NCI-H1417 treated with DMSO at 0.1 percent for 48 hours (cell line): ENCODE measurements at places on chromosomes 12 and 14.
A peak's percentile ranks its signal among the peaks of the same experiment; 100 is the strongest.

DNA sequence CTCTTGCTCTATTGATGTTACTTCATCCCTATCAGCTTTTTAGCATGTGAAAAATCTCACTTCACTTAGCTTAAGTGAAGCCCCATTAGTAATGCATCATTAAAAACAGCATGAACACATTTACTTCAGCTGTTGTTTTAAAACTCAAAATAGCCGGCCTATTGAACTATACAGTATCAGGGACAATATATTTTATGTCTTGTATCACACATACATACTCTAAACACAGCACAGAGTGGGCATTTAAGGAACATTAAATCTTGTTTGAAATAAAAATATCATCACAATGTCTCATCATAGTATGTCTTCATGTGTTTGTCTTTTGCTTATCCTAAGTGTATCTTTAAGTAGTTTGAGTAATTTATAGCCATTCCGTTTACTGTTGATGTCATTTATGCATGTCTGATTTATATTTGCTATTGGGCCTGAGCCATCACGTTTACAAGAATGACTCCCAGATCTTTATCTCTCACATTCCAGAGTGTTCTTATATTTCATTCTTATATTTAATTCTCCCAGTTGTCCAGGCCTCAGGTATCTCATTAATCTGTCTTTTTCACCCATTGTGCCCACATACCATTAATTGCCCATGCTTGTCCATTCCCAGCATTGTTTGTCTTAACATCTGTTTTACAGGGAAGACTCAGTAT is 57.5 kb downstream of the ARHGAP5 start:
- peak; percentile 3 for DNase-seq

DNA sequence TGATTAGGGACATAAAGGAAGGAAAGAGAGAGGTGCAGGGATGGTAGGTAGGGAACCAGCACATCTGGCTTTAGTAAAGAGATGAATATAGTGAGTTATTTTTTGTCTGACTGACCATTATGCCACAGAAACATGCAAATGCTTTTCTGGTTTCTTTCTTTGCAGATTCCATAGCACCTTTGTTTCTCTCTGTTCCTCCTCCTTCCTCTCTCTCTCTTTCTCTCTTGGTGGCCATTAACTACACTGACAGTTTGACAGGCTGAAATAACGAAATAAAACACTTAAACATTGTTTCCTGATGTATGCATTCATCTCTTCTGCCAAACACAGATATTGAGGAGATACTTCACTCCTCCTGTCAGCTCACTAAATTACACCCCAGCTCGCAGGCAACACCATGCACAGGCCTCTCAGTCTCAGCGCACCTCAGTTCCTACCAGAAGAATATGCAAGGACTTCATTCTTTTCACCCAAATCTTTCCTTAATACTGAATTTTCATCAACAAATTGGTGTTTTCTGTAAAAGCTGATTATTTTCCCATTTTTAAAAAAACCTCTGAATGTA is 406.9 kb upstream of the SOX5 start:
- no peak for DNase-seq

DNA sequence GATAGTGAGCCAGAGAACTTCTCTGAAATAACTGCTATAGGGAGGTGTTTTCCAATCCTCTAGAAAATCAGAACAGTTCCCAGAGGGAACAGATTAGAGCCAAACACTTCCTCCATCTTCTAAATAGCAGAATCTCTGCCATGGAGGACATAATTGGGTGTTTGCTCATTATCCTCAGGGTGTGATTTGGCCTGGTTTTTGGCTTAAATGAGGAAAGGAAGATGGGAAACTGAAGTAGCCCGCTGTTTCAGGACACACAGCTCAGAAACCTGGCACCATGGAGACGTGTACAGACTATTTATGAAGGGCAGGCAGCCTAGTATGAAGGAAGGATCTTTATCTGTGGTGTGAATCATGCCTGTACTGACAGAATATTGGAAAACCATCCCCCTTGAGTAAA is 231.7 kb upstream of the PRKD1 start:
- DNase-seq, result no peak

DNA sequence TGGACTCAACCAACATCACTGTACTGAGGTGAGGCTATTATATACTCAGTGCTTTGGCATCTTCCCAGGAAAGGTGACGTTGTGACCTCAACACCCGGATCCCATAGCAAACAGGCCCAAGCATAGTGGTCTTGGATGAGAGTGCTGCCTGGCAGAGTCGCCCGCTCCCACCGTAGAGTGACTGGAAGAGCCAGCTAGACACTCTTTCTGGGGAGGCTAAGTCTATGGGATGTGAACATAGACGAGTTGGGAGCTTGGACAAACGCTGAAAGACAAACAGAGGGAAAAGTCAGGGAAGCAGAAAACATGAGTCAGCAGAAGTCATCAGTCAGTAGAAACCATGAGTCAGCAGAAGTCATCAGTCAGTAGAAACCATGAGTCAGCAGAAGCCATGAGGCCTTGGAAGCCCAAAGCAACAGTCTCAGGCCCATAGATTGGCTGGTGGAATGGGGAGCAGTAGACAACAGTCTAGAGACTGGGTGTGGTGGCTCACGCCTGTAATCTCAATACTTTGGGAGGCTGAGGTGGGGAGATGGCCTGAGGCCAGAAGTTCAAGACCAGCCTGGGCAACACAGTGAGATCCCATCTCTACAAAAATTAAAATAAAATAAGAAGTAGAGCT is 66.4 kb upstream of the MAP1LC3B2 start:
- DNase-seq, result no peak

GRCh38 chr12:130198026-130198662 is 35.9 kb downstream of the FZD10 start:
- DNase-seq, result no peak

GRCh38 chr12:41536813-41537490 is 348.8 kb downstream of the PDZRN4 start:
- DNase-seq, result no peak

DNA sequence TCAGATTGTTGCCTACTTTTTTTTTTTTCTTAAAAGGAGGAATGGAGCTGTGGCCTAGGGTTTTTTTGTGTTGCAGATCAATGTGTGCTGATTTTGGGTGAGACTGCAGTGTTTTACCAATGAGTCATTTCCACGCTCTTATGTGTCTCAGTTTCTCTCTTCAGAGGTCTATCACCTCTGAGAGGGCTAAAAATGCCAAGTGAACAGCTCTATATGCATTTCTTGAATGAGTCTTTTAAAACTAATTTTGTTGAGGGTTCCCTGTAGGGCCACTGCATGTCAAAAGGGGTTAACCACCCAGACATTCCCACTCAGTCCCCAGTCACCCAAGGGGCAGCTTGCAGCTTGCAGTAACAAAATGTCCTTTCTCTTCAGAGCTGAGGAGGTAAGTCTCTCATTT is 24.3 kb upstream of the GLIPR1L2 start:
- no peak for DNase-seq

DNA sequence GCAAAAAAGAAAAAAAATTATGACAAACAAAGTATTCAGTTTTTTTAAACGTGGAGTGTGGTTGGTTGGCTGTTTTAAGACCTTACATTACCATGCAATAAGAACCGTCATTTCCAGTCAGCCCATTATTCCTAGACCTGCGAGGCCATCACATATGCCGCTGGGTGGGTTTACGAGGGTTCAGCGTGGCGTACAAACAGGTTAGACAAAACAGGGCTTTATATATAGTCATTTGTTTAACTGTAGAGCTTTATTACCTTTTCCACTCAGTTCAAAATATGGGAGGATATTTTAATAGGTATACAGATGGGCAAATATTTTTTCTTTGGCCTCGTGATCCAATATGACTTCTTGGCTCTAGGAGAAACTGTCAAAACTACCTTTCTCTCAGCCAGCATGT is 67.2 kb downstream of the KSR2 start:
- no peak for DNase-seq

DNA sequence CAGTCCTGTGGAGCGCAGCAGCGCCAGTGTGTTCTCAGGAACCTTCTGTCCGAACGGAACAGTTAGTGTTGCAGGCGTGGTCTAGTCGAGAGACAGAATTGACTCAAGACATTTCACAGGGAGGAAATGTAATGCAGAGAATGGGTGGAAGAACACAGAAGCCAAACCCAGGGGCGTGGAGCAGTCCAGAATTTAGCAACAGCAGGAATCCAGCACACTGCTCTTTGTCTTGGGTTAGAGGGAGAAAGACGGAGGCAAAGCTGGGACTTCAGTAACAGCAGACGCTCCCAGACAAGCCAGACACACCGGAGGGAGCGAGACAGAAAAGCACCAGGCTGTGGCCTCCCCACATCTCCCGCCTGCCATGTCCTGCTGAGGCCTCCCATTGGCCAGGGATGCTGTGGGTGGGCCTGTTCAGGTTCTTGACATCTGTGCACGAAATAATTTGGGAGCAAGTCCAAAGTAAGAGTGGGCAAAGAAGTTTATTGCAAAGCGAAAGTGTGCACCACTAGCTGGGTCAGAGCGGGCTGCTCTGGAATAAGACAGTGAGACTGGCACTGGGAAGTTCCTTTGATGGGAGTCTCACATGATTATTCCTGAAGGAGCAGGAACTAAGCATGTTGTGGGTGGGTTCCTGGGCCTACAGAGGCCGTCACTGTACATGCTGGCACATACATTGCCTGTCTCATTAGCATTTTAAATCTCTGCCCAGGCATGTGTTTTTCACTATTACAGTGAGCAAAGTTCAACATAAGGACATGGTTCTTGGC is 339.3 kb upstream of the SFSWAP start:
- DNase-seq, result no peak

- no peak for DNase-seq
Measured at GRCh38 chr14:104977681-104978653, at the start of gene AHNAK2. Gene AHNAK2, minus strand, starts transcription at chr14:104978374. Its CDS starts 137 bp downstream, at chr14:104978237.

GRCh38 chr14:57659052-57659451 is 165.4 kb upstream of the CCDC198 start:
- DNase-seq, result no peak

DNA sequence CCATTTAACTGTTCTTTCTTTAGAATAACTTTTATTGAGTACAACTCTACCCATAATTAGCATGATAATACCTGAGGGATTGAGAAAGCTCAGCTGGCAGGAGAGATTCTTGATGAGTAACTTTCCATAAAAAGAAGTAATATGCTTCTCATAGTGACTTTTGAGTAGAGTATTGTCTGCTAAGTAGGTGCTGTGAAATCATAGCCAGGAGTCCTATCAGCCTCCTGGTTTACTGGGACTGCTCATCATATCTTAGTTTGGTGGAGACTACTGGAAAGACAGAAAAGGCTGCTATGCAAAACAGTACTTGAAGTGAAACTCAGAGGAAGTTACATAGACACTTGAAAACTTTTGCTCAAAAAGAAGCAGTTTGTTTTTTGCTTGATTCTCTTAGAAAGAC is 113.3 kb upstream of the ATP2B1 start:
- no peak for DNase-seq

DNA sequence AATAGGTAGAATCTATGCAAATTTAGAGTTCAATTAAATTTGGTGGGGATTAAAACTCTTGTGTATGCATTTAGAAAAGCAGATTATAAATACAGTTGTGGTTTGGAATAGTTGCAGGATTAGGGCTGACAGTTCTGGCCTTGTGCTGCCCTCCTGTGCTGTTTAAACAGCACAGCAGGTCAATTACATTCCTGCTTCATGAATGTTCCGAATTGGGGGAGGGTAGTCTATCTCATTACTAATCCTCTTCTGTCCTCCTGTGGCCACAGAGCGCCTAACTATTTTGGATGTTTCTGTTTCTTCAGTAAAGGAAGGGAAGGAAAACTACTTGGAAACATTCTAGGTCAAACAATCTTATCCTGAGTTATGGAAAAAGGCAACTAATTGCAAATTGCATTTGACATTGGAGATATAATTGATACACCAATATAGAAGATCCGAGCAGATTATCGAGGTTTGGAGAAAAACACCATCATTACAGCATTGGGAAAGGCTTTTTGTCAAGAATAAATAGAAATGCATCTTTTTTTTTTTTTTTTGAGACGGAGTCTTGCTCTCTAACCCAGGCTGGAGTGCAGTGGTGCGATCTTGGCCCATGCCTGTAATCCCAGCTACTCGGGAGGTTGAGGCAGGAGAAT is 8.7 kb upstream of the GPR19 start:
- DNase-seq, result peak; percentile 80

DNA sequence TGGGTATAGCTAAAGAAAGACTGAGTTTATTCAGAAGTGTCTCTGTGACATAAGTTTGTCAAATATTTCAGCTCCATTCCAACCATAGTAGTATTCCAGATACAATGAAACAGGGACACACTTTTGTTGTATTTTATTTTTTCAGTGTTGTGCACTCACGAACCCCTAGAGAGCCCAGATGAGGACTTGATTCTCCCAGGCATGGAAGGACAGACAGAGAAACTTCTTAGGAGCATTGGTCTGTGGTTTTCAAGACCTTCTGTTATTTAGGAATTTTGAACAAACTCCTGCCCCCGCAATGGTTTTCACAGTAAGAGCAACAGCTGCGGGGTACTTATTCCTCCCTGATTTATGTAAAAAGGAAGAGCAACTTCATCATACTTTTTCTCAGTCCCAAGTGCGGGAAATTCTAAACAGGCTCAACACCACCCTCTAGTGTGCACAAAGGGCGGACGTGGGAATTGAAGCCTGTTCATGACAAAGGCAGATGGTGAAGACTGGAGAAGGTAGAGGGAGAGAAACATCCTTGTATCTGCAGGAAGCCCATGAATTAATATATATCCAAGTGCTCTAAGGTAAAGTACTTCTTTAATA is 147.6 kb downstream of the PAH start:
- peak; percentile 9 for DNase-seq

DNA sequence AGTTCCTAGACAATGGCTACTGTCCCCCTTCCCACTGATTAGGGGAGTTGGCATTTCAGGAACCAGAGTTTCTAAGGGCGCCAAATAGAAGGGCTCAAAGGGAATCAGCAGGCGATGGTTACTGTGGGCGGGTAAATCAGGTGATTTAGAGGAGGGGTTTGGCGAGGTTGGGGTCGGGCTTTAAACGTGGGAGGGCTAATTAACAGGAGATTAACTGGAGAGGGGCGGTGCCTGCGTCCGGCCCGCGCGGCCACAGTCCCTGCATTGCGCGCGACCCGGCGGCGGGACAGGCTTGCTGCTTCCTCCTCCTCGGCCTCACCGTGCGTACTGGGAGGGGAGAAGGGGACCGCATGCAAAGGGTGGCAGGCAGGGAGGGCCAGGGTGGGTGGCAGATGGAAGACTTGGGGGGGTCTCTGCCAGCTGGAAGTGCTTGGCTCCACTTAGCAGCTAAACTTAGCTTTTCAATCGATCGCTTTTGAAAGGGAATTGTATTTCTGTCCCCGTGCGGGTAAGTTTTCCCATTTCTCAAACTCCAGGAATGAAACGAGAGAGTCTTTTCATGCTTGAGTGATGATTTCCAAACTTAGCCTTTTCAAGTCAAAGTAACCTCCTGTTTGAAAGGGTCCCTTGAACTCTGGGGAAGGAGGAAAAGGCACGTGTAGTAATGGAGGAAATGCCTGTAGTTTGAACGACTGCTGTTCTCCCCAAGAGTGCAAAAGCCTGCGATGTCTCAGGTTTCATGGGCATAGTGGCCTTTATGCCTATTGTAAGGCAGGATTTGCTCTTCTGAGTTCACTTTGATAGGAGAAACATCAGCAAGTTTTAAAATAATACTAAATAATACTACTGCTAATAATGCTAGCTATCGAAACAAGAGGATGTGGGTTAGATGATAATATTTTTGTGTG is at the start of gene MGST1:
Gene MGST1, plus strand, starts transcription at position 255 of the 908 bp plus-strand sequence. CDS start 6,608 bp downstream, outside the sequence.
- DNase-seq, result peak; percentile 33

DNA sequence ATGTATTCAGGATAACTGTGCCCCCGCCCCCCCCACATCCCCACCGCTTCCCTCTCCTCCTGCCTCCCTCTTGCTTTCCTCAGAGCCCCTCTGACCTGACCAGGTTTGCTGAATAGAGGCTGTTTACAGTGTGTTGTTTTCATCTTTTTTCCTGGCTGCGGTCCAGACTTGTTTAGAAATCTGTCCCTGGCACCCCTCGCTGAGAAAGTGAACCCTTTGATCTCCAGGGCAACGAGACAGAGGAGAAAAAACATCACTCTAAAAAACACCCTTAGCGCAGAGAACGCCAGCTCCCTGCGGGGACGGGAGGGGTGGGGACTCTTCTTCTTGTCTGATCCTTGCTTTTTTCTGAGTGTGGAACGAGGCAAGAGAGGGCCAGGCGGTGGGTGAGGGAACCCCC is 22.5 kb downstream of the SDS start:
- DNase-seq, result no peak
